HTR-8/SVneo (cell line): ENCODE measurements at places on chromosomes 16 and 17.
A peak's percentile ranks its signal among the peaks of the same experiment; 100 is the strongest.

DNA sequence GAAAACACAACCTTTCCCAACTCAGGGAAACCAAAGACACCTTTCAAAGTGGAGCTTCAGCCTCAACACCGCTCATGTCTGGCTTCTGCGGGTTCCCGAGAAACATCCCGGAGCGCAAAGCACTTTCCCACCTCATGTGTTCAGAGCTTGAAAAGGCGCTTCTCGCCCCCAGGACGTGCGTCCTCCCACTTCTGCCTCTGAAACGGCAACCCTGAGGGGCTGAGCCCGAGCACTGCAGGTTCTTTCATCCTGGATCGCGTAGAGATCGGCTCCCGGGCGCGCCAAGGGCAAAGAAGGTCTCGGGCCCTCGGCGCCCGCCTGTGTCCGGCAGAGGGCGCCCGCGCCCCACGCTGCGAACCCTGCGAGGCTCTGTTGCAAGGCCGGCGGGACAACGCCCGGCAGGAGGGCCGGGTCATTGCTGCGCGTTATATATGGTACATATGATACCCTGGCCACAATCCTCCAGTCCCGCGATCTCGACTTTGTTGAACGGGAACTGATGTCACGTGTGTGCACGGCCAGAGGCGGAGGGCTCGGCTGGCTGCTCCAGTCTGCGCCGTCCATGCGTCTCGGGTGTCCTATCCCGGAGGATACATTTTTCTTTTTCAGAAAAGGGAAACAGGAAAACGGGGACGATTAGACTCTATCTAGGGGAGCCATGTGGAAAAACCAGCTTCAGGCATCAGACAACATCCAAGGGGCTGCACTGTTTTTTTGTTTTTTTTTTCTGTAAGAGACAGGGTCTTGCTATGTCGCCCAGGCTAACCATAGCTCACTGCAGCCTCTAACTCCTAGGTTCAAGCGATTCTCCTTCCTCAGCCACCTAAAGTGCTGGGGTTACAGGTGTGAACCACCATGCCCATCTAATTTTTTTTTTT is 19.1 kb downstream of the COQ7 start:
- peak; percentile 90 for DNase-seq

- DNase-seq: peak; percentile 98
Observed at GRCh38 chr16:87581857-87582215, 20.5 kb upstream of the JPH3 start.

DNA sequence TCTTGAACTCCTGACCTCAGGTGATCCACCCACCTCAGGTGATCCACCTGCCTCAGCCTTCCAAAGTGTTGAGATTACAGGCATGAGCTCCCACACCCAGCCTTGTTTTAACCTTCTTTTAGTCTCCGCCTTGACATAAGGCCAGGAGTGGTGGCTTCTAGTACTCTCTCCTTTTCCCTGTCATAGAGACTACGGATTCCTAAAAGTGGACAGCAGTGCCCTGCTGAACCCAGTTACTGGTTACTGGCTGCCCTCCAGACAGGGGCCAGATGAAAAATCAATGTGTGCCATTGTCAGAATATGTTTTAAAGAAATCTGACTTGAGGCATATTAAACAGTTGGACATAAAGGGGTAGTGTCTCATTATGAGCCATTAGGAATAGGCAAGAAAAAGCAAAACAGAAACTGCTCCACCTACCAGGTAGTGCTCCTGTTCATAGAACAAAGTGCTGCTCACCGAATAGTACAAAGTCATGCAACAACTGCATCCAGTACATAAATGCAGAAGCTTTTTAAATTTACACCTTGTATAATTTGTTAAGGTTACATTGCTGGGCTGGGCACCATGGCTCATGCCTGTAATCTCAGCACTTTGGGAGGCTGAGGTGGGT is 32.1 kb downstream of the TRIM25 start:
- DNase-seq: no peak

- no peak for DNase-seq
Observed at GRCh38 chr16:62201911-62202310, 165.7 kb upstream of the CDH8 start.

GRCh38 chr17:46773676-46774075 is 44.8 kb downstream of the WNT3 start:
- DNase-seq: no peak

GRCh38 chr16:73124097-73124652 is 76.2 kb upstream of the ZFHX3 start:
- no peak for DNase-seq

GRCh38 chr16:38941-39892 is 14.2 kb downstream of the POLR3K start:
- no peak for DNase-seq

- no peak for DNase-seq
Observed at GRCh38 chr17:21476867-21477266, 100.7 kb downstream of the KCNJ12 start.

GRCh38 chr16:3640207-3640606 is 14.3 kb upstream of the DNASE1 start:
- DNase-seq: no peak

GRCh38 chr17:68753985-68754769 is 153.0 kb upstream of the FAM20A start:
- DNase-seq: no peak

DNA sequence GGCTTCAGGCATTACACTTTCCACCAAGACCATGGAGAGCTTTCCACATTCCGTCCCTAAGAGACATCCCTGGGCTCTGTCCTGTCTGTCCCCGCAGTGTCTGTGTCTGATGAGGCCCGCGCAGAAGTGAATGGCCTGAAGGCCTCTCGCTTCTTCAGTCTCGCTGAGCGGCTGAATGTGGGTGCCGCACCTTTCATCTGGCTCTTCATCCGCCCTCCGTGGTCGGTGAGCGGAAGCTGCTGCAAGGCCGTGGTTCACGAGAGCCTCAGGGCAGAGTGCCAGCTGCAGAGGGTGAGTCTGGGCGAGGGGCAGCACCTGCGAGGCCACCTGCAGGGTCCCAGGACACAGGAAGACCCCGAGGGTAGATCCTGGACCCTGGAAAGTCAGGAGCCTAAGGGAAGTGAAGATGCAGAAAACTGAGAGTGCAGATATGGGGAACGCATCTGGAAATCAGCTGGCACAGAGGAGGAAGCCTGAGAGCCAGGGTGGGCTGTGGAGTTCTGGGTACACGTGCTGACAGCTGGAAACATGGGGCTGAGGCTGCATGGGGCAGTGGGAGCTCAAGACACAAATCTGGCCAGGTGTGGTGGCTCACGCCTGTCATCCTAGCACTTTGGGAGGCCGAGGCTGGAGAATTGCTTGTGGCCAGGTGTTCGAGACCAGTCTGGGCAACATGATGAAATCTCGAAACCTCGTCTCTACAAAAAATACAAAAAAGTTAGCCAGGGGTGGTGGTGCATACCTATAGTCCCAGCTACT is 8.0 kb downstream of the CCNF start:
- no peak for DNase-seq

GRCh38 chr17:6444571-6445335 is 498 bp downstream of the PIMREG start:
- DNase-seq: no peak

DNA sequence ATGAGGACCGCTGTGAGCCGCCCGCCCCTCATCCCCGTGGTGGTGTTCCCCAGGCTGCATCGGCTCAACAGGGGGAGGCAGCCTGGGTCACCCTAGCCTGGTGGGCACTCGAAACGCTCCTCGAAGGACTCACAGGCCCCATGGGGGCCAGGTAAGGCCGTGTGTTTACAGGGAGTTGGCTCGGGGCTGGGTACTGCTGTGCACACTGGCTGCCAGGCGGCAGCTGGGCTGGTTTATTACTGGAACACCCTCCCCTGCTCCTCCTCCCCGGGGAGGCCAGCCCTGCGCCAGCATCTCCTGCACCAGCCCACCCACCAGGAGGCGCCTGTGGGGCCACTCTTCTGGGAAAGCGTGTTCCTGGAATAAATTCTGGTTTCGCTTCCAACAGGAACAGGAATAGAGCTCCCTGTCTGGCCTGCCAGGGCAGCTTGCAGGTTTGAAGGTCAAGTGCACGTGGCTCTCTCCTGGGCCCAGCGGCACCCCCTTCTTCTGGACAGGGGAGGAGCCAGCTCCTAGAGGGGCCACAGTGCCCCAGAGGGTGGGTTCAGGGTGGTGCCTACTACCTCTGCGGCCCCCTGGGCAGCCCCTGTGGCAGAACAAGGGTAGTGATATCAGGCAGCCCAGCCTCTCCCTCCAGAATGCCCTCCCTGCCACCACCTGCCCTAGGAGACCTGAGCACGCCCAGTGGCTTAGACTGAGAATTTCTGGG is 11.3 kb downstream of the MCRIP1 start:
- peak; percentile 41 for DNase-seq

- DNase-seq: no peak
Observed at GRCh38 chr17:9465210-9465921, 110.3 kb downstream of the STX8 start.

DNA sequence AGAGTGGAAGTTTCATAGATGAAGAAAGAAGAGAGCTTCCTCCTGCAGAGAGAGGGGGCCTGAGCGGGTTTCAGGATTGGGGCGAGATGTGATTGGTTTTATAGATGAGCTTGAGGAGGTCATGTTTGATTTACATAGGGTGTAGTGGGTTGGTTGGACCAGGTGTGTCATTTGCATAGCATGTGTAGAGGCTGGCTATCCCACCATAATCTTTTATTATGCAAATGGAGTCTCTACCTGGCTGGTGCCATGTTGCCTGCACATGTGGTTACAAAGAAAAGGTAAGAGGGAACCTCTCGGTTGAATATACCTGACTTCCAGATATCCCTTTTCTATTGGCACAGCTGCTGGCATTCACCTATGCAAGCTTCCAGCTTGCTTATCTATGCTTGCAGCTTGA is 228.1 kb downstream of the BCAS3 start:
- no peak for DNase-seq

- no peak for DNase-seq
Observed at GRCh38 chr17:27977751-27978688, 64.5 kb upstream of the NLK start.

DNA sequence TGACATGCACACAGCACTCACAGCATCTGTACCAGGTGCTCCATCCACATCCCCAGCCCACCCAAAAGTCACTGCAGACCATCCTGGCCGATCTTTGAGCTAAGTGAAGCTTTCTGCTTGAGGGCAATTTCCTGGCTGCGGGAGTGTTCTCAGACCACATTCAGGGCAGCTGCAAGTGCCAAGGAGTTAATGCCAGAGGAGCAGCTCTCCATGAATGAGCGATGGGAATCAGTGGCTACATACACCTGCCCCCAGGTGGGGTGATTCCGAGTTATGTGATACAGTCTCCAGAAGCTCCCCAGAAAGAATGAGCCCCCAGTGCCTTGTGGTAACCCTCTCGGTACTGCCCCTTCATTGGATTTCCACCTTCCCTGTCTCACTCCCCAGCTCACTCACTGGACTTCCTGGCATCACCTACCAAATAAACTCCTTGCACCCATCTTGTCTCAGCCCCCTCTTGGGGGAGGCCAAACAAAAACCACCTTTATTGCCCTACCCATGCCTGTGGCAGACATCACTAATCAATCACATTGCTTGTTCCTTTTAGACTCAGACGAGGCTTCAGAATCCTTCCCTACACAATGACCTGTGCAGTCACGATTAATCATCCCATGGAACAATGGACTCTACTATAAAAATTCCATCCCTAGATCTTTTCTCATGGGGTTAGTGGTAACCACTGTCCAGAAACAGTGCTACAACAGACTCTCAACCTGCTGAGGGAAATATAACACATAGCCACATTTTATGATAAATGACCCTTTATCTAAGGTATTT is 121.1 kb downstream of the IRX5 start:
- no peak for DNase-seq

DNA sequence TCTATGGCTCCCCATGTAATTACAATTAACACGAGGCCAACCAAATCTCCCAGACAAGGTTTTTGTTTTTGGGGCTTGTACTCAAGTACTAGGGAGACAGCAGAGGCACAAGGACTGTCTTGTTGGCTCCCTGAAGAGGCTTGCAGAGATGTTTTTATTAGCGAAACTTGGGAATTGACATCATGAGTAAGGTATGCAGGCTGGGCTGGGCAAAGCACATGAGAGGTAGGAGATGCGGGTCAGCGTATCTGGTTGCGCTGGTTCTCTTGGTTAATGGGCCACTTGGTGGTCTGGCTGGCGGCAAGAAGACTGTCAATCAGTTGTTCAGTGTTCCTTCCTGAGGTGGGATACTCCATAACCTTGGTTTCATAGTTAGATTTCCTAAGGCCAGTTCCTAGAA is 28.9 kb downstream of the LCMT1 start:
- no peak for DNase-seq

DNA sequence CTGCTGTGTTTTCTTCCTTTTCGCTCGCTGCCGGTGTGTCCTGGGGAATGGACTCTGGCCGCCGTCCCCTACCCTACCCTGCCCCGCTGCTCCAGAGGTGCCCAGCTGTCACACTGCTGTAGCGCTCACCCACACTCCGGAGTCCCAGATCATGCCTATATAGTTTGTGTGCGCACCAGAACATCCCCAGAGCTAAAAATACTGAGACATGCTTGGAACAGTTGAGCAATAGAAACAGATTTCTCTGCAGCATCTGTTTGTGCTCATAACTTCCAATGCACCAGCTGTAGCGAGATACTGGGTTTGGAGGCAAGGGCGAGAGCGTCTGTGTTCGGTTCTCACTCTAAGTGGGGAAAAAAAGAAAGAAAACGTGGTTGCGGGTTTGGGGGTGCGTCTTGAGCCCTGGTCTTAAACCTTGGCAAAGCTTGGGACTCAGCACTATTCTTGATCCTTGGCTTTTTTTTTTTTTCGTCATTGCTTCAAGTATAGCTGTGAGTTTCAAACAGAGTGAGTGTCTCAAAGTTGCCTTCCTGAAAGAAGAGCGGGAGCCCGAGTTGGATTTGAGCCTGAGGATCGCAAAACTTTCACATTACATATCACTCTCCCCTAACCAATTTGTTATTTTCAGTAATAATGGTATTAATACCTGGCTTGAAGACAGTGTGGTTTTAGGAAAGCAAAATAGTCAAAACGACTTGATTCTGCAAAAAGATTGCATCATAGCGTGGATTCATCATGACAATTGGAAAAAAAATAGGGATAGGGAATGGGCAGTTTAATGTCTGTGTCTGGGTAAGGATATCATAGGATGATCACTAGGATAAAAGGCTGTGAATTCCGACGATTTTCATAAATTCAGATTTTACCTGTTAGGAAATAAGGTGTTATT is 621 bp downstream of the KCNJ2 start:
- peak; percentile 2 for DNase-seq

- DNase-seq: no peak
Observed at GRCh38 chr17:77107506-77108433, 33.0 kb upstream of the SEC14L1 start.

DNA sequence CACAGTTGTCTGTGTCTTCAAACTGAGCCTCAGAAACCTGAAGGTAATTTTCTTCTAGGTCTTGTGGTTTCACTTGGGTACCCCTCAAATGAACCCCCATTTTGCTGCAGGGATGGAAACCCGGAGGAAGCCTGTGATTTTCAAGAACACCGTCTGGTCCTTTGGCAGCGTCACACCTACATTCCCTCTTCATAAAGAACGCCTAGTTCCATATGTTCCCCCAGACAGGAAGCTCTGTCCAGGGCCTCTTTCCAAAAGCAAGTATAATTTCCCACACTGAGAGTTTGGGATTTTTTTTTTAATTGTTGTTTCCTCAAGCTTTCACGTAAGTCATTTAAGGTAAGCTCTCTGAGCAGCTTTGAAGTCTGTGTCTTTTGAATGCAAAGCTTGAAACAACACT is 515.0 kb downstream of the TMEM114 start:
- no peak for DNase-seq

- no peak for DNase-seq
Observed at GRCh38 chr16:81881228-81881627, 102.1 kb downstream of the PLCG2 start.
